Transverse colon (tissue), 4 donors: ENCODE measurements at places on chromosomes 6 and 20. TPM values are rescaled to one million over a fixed set of nuclear protein-coding genes. Genes with fewer than 3 reads are reported as not detected.

GRCh38 chr6:41371992-41372831 lies 36.8 kb downstream of the NCR2 start:
- no peak for DNase-seq

GRCh38 chr6:112254921-112255320 lies 554 bp upstream of the LAMA4 start:
- no peak for DNase-seq

BCAS1 gene
- total RNA-seq, result 68.9 TPM

GRCh38 chr6:154488248-154488593 lies 22.3 kb downstream of the CNKSR3 start:
- no peak for DNase-seq
